Astrocyte of the hippocampus (primary cell): ENCODE measurements at places on chromosomes 6 and 20.

- DNase-seq = peak; percentile 70
Measured at GRCh38 chr20:46013829-46014516, 5.3 kb downstream of the MMP9 start.

DNA sequence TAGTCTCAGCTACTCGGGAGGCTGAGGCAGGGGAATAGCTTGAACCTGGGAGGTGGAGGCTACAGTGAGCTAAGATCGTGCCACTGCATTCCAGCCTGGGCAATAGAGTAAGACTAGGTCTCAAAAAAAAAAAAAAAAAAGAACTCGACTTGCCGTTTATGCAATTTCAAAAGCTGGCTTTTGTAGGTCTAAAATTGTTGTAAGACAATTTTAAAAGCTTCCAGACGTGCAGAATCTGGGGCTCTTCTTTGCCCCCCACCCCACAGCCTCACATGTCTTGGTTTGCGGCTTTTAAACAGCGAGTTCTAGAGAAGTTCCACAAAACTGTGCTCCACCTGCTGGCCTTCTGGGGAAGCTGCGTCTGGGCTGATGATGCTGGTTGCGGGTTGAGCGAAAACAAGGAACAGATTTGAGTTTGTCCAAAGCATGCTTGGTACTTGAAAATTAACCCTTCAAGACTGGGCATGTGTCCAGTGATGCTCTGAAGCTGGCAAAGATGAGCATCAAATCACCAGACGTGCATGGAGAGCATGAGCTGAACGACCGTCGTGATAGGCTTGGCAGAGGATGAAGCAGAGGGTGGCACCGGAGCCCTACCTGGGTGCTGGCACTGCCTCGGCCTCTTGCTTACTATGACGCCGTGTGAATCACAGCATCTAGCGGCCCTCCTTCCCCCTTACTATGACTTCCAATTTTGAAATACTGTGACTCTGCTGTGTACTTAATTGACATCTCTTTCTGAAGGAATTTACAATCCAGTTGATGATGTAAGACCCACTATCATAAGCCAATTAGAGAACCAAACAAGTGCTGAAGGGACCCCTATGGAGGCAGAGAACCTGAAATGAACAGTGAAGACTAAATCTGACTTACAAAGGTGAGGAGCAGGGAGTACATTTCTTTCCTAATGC, 171.4 kb downstream of the GMPR start:
- peak; percentile 72 for DNase-seq

- no peak for DNase-seq
Measured at GRCh38 chr6:27834879-27835549, 77.2 kb downstream of the OR2B2 start.

DNA sequence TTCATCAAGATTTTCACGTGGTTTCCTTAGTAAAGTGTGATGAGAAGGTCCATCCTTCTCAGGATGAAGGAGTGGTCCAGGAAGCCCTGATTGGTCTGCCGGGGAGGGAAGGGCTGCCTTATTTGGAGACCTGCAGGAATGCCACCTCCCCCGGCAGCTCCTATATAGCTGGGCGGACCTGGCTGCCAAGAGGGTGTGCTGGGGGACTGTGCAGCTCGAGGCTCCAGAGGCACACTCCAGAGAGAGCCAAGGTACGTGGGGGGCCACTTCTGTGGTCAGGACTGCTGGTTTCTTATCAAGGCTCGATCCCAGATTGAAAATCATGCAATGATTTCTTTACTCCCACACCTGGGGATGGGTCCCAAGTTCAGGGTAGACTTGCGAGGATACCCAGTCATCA, at the start of gene PRND:
Gene PRND, plus strand, starts transcription at position 191 of the 400 bp plus-strand sequence. CDS start 2,643 bp downstream, outside the sequence.
- no peak for DNase-seq

DNA sequence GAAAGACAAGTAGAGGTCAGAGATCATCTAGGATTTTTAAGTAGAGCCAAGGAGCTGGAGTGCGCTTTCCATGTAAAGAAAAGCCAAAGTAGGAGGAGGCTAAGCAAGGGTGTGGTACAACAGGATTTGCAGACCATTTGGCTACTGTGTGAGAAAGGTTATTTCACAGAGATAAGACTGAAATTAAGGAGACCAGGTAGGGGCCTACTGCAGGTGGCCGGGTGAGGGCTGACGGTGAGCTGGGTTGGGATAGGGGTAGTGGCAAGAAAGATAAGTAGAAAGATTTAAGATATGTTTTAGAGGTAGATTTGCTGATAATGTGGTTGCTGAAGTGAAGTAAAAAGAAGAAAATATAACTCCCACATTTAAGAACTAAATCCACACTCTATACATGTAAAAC, 3.8 kb downstream of the BLOC1S5 start:
- DNase-seq = no peak

- no peak for DNase-seq
Measured at GRCh38 chr6:150898399-150899170, 33.1 kb downstream of the MTHFD1L start.

GRCh38 chr20:57879779-57880570, 170.2 kb upstream of the PMEPA1 start:
- no peak for DNase-seq

DNA sequence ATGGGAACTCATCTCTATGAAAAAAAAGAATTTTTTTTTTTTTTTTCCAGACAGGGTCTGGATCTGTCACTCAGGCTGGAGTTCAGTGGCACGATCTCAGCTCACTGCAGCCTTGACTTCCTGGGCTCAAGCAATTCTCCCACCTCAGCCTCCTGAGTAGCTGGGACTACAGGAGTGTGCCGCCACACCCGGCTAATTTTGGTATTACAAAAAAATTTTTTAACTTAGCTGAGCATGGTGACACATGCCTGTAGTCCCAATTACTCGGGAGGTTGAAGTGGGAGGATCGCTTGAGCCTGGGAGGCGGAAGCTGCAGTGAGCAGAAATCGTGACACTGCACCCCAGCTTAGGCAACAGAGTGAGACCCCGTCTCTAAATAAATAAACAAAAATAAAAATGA, 7.5 kb downstream of the DEF6 start:
- no peak for DNase-seq
